Gastroesophageal sphincter (tissue), 4 donors: ENCODE measurements at places on chromosomes 12 and 14. TPM values are rescaled to one million over a fixed set of nuclear protein-coding genes. Genes with fewer than 3 reads are reported as not detected.

DNA sequence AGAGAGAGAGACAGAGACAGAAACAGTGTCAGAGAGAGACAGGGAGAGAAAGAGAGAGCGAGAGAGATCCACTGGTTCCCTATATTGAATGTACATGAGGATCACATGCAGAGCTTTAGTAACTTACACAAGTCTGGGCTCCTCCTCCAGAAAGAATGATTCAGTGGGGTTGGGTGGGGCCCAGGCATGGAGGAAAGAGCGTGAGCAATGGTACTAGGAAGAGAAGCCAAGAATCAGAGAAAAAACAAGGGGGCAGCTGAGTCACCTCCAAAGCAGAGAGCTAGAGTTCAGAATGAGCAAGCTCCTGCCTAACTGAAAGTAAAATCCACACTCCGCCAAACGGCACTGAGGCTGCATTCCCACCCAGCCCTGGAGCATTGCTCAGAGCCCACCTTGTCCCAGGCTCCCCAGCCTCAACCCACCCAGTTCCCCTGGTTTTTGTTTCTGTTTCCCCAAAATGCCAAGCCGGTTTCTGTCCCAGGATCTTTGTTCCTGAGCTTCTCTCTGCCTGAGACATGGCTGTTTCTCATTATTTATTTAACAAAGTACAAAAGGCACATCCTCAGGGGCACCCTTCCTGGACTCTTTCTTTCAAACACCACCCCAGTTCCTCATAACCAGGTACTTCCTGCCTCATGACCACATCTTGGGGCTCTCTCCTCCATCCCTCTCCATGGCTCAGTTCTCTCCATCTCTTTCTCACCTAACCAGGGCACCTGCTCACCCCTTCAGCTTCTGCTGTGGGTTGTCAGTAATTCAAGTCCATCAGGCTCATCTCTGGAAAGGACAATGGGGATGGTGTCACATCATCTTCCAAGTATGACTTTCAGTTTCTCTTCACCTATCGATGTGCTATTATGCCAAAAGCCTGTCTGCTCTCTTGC, 670.3 kb upstream of the TBX3 start:
- peak overlapping the region; percentile 12 for H3K4me3 ChIP-seq
- peak; percentile 95 for ATAC-seq
- no peaks in the 10 kb centered on the region for H3K36me3 ChIP-seq
- H3K27ac ChIP-seq = peak overlapping the region; percentile 79

ZBTB25 gene
- 7.4 TPM for total RNA-seq

MSRB3 gene
- total RNA-seq = 219 TPM

- no peak overlapping the region for H3K27ac ChIP-seq
- H3K4me3 ChIP-seq = no peak overlapping the region
- no peaks in the 10 kb centered on the region for H3K4me1 ChIP-seq
- H3K27me3 ChIP-seq = peaks cover 13% of the 10 kb centered on the region
Measured at GRCh38 chr12:129873833-129874208, 30.0 kb downstream of the TMEM132D start.

- H3K27me3 ChIP-seq = no peaks in the 10 kb centered on the region
- H3K4me3 ChIP-seq = no peak overlapping the region
- H3K27ac ChIP-seq = no peak overlapping the region
Measured at GRCh38 chr12:86081843-86082242, 174.3 kb downstream of the MGAT4C start.

DNA sequence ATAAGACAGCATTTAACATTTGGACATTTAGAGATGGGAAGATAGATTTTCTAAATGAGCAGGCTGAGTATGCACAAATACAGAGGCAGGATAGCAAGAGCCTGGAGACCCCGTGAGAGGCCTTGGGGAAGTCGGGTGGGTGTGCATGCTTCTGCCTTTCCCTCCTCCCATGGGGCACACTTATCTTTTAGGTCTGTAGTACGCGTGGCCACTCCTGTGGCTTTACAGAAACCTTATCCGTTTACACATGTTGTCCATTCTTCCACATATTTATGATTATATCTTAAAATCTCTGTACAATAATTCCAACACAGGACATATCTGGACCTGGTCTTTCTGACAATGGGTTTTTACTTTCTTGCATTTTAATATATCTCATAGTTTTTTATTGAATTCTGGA, 33.6 kb downstream of the GYS2 start:
- H3K4me1 ChIP-seq = no peaks in the 10 kb centered on the region
- no peak overlapping the region for H3K27ac ChIP-seq
- no peaks in the 10 kb centered on the region for H3K36me3 ChIP-seq
- no peak for ATAC-seq

GRCh38 chr12:94469522-94469921, 9.9 kb upstream of the CEP83 start:
- no peaks in the 10 kb centered on the region for H3K4me1 ChIP-seq
- no peaks in the 10 kb centered on the region for H3K27me3 ChIP-seq
- H3K36me3 ChIP-seq = no peaks in the 10 kb centered on the region
- H3K4me3 ChIP-seq = no peak overlapping the region
- no peak overlapping the region for H3K27ac ChIP-seq

SIVA1 gene
- total RNA-seq = 275 TPM

DNA sequence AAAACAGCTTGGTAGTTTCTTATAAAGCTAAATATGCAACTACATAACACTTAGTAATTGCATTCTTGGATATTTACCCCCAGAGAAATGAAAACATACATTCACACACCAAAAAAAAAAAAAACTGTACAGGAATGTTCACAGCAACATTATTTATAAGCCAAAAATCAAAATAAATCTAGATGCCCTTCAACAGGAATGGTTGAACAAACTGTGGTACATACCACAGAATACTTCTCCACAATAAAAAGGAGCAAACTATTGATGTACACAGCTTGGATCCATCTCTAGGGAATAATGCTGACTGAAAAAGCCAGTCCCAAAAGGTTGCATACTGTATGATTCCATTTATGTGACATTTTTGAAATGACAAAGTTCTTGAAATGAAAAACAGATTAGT, 62.1 kb upstream of the SLC38A4 start:
- H3K4me3 ChIP-seq = no peak overlapping the region
- H3K4me1 ChIP-seq = no peaks in the 10 kb centered on the region
- no peak for ATAC-seq
- no peak overlapping the region for H3K27ac ChIP-seq
- H3K27me3 ChIP-seq = no peaks in the 10 kb centered on the region

DNA sequence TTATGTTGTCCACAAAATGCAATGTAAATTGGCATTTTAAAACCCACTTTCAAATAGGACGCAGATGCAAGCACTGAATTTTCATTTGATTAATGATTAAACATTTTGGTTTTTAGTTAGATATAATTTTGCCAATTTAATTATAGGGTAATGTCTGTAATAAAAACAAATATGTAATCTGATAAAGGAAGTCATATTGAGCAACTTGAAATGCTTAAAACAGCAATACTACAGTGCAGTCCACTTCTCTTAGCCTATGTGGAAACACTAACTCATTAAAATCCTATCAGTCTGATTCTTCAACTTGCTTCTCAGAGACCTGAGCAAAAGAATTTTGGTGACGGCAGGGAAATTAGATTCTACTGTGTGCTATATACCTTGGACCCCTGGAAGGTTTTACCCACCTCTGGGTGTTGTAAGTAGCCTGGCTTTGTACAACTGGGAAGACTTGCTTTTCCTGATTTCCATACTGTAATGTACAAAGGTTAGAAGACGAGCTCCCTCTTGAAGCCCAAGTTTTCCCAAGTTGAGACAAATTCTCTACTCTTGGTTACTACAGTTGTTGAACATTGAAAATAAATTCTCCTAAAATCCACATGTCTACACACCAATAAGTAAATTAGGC, 4.1 kb downstream of the TRHDE start:
- no peaks in the 10 kb centered on the region for H3K36me3 ChIP-seq
- no peak overlapping the region for H3K4me3 ChIP-seq
- H3K4me1 ChIP-seq = no peaks in the 10 kb centered on the region
- no peak overlapping the region for H3K27ac ChIP-seq
- no peak for ATAC-seq
- peaks cover 73% of the 10 kb centered on the region for H3K27me3 ChIP-seq
